ENCODE measurements at places on chromosomes 7 and 10.

- no peak overlapping the region for H3K27ac ChIP-seq
- peaks cover 2% of the 10 kb centered on the region for H3K4me1 ChIP-seq
- peaks cover 18% of the 10 kb centered on the region for H3K36me3 ChIP-seq
Measured at GRCh38 chr7:3634396-3634795, 333.3 kb downstream of the SDK1 start.

DNA sequence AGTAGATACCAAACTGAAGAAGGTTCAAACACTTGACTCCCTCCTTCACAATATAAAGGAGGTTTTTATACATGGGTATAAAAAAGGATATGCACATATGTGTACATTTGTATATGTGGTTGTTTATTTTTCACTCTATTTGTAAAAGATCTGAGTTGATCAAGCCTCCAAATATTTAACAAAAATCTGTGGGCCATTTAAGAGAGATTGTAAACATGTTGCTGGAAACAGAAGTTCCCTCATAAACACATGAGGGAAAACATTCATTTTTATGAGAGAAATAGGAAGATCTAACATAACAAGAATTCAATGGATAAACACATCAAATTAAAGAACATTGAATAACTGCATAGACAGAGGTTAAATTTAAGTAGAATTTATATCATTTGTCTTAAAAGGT, 81.7 kb downstream of the COL28A1 start:
- DNase-seq: no peak
- no peaks in the 10 kb centered on the region for H3K36me3 ChIP-seq
- H3K27me3 ChIP-seq: no peaks in the 10 kb centered on the region
- no peak overlapping the region for H3K27ac ChIP-seq
- no peaks in the 10 kb centered on the region for H3K4me1 ChIP-seq

- no peak for DNase-seq
- H3K4me3 ChIP-seq: no peak overlapping the region
- no peak overlapping the region for H3K27ac ChIP-seq
- peaks cover 8% of the 10 kb centered on the region for H3K36me3 ChIP-seq
- no peaks in the 10 kb centered on the region for H3K4me1 ChIP-seq
- no peaks in the 10 kb centered on the region for H3K27me3 ChIP-seq
Measured at GRCh38 chr10:129743738-129744133, 220.3 kb downstream of the EBF3 start.

DNA sequence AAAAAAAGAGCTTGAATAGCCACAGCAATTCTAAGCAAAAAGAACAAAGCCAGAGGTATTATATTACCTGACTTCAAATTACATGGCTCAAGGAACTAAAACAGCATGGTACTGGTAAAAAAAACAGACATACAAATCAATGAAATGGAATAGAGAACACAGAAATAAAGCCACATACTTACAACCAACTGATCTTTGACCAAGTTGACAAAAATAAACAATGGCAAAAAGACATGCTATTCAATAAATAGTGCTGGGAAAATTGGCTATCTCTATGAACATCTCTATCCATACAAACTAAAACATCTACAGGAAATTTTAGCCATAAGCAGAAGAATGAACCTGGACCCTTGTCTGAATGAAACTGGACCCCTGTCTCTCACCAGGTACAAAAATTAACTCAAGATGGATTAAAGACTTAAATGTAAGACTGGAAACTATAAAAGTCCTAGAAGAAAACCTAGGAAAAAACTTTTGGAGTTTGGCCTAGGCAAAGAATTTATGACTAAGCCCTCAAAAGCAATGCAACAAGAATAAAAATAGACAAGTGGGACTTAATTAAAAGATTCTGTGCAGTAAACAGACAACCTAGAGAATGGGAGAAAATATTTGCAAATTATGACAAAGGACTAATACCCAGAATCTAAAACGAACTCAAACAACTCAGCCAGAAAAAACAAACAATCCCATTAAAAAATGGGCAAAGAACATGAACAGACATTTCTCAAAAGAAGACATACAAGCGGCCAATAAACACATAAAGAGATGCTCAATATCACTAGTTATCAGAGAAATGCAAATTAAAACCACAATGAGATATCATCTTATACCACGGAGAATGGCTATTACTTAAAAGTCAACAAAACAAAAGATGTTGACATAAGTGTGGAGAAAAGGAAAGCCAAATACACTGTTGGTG, 72.8 kb upstream of the DDC start:
- H3K27ac ChIP-seq: no peak overlapping the region
- no peak for DNase-seq
- no peak overlapping the region for H3K4me3 ChIP-seq
- H3K36me3 ChIP-seq: peaks cover 27% of the 10 kb centered on the region
- no peaks in the 10 kb centered on the region for H3K4me1 ChIP-seq

- peaks cover 3% of the 10 kb centered on the region for H3K36me3 ChIP-seq
- no peak overlapping the region for H3K27ac ChIP-seq
- H3K4me3 ChIP-seq: no peak overlapping the region
Measured at GRCh38 chr7:29217113-29217512, 22.5 kb downstream of the CHN2 start.

GRCh38 chr7:132708470-132708869, 132.2 kb upstream of the PLXNA4 start:
- H3K27ac ChIP-seq: no peak overlapping the region
- peaks cover 13% of the 10 kb centered on the region for H3K27me3 ChIP-seq
- no peak overlapping the region for H3K4me3 ChIP-seq
- no peak for DNase-seq

DNA sequence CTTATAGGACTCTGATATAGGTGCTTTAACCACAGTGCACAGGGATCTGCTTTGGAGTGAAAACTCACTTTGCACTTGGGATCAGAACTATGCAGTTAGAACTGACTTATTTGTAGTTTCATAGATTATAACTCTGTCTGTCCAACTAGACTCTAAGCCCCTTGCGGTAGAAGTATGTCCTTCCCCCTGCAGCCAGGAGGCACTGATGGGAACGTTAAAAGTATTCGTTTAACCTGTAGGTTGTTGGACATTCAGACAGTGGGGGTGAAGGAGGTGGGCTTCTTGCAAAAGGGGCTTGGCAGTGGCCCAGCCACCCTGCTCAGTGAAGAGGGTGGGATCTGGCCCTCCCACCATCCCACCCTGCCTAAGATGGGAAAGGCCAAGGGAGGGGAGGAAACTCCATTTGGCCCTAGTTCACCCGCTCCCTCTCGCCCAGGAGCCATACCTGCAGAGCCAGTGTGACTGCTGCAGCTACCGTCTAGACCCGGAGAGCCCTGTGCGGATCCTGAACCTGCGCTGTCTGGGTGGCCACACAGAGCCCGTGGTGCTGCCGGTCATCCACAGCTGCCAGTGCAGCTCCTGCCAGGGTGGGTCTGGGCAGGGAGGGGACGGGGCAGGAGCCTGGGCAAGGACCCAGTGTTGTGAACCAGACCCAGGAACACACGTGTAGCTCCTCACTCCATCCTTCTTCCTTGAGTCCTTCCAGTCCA, 5.7 kb upstream of the ZNF862 start:
- H3K36me3 ChIP-seq: no peaks in the 10 kb centered on the region
- H3K4me3 ChIP-seq: no peak overlapping the region
- peaks cover 49% of the 10 kb centered on the region for H3K27me3 ChIP-seq

DNA sequence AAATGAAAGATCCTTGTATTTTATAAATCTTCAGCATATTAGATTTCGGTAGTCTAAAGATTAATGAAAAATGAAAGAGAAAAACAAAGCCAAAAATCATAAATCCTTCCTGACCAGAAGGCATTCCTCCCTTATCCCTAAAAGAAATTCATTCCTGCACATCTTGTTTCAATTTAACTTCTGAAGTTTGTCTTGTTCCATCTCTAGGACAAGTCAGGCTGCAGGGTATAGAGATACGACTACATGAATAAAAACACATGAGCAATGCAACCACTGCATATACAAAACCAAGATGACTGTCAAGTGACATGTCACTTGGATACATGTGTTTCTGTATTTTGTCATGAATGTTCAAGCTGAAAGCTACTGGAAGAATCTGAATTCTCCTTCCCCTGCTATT, 214.9 kb downstream of the JAZF1 start:
- no peaks in the 10 kb centered on the region for H3K36me3 ChIP-seq
- no peak for DNase-seq

- no peak overlapping the region for H3K27ac ChIP-seq
- H3K36me3 ChIP-seq: peaks cover 13% of the 10 kb centered on the region
- H3K4me1 ChIP-seq: no peaks in the 10 kb centered on the region
- H3K27me3 ChIP-seq: no peaks in the 10 kb centered on the region
- no peak overlapping the region for H3K4me3 ChIP-seq
Measured at GRCh38 chr10:117322260-117322659, 53.0 kb downstream of the PDZD8 start.

GRCh38 chr7:136294977-136295376, 317.8 kb upstream of the MTPN start:
- H3K27ac ChIP-seq: no peak overlapping the region
- H3K27me3 ChIP-seq: no peaks in the 10 kb centered on the region
- H3K4me3 ChIP-seq: no peak overlapping the region

GRCh38 chr10:6140965-6141295, 52.1 kb downstream of the RBM17 start:
- no peak overlapping the region for H3K4me3 ChIP-seq
- H3K36me3 ChIP-seq: no peaks in the 10 kb centered on the region
- no peak overlapping the region for H3K27ac ChIP-seq
- peaks cover 62% of the 10 kb centered on the region for H3K27me3 ChIP-seq

DNA sequence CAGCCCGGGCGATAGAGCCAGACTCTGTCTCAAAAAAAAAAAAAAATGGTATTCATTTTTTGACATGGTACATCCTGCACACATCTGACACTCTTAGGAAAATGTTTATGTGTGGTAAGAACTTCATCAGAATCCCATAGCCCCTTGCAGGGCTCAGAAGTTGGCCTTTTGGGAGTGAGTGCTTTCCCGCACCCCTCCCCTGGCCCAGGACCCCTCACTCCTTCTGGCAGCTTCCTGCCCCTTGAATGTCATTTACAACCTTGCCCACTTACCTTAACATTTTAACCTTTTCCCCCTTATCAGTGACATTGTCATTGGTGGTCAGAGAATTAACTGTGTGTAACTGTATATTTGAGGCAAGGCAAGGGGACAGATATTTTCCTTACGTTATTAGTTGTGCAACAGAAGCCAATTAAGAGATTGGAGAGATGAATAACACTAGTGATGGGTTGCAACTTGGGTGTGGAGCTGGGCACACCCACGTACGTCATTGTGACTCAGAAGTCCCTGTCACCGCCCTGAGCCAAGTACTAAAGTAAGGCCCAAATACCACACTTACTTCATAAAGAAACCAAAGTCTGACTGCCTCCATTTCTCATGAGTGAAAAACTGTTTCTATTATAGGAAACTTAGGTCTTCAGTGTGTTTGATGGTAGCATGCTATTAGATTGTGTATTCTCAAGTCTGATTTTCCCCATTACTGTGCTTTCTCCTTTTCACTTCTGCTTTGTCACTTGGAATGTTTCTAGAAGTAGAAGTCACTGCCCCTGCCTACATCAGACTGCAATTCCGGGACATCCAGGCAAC, 31.6 kb downstream of the OGDH start:
- no peak overlapping the region for H3K4me3 ChIP-seq
- no peak for DNase-seq
- H3K27me3 ChIP-seq: no peaks in the 10 kb centered on the region
- peaks cover 24% of the 10 kb centered on the region for H3K4me1 ChIP-seq

DNA sequence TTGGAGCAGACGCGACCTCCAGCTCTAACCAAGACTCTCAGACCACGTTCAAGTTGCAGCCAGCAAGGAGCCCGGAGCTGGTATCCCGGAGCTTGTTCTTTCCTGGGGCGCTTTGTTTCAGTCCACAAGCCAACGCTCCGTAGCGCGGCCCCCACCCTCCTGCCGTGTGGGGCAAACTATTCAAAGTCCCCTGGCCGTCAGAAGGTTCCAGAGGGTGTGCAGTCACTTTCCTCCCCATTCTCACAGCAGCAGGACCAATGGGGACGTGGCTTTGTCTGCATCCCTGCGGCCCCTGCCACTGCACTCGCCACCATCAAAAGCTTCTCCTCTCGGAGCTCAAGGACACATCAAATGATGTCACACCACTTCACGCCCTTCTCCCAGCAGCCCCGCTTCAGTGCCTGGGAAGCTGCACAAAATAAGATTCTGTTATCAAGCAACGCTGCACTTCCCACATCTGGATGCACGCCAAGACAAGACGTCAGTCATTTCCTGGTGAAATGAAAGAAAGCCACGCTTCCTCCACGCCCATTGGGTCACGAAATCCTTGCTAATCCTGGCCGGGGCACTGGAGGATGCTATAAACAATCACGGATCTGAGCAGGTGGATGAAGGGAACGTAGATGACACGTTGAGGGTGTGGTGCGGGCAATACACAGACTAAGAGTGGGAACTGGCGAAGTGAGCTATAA, 348.2 kb downstream of the PTPRN2 start:
- no peak for DNase-seq
- no peak overlapping the region for H3K27ac ChIP-seq
- no peaks in the 10 kb centered on the region for H3K27me3 ChIP-seq
- H3K4me3 ChIP-seq: no peak overlapping the region
- H3K36me3 ChIP-seq: no peaks in the 10 kb centered on the region
- no peaks in the 10 kb centered on the region for H3K4me1 ChIP-seq

GRCh38 chr10:4602764-4603491, 223.1 kb upstream of the AKR1E2 start:
- no peak overlapping the region for H3K27ac ChIP-seq
- no peak for DNase-seq
- no peaks in the 10 kb centered on the region for H3K27me3 ChIP-seq
- H3K36me3 ChIP-seq: no peaks in the 10 kb centered on the region
- peaks cover 3% of the 10 kb centered on the region for H3K4me1 ChIP-seq

DNA sequence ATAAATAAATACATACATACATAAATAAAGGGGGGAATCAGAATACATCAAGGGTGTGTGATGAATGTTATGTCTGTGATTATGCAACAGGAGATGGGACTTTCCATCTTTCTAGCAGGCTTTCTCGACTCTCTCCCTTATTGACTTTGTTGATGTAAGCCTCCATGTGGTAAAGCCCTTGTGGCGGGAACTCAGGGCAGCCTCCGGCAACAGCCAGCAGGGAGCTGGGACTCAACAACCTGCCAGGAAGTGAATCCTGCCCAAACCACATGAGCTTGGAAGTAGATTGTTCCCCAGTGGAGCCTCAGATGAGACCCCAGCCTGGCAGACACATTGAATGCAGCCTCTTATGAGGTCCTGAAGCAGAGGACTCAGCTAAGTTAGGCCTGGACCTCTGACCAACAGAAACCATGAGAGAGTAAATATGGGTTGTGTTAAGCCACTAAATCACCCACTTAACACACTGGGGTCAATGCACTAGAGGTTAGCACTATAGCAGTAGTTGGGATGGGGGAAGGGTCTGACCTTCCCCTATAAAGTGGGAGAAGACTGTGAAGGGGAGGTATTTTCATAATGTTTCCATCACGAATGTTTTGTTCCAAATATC, 104.0 kb downstream of the JCAD start:
- H3K27me3 ChIP-seq: no peaks in the 10 kb centered on the region
- DNase-seq: no peak
- H3K4me1 ChIP-seq: peaks cover 54% of the 10 kb centered on the region
- H3K27ac ChIP-seq: peak overlapping the region; percentile 67
- peaks cover 2% of the 10 kb centered on the region for H3K36me3 ChIP-seq

DNA sequence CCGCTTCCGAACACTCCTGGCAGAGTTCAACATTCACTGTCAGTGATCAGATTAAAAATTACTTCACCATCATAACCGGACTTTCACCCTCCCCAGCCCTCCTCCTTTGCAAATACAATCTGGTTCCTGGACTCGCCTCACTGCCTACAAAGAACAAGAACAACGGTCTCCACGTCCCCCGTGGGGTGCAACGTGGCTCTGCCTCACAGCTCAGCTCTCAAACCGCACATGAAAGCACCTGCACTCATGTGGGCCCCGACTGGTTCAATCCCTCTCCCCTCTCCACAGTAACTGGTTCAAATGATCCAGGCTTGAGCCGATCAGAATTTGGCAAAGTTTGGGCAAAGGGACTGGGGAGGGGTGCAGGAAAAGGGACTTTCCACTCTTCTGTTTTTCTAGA, 21.0 kb downstream of the ASB13 start:
- no peak overlapping the region for H3K4me3 ChIP-seq
- H3K27ac ChIP-seq: peak overlapping the region; percentile 73
- H3K27me3 ChIP-seq: no peaks in the 10 kb centered on the region

All from mesothelial cell of epicardium (in vitro differentiated cells).